NCI-H2171 treated with DMSO at 0.1 percent for 48 hours (cell line): ENCODE measurements at places on chromosomes 5 and 9.

- no peak for DNase-seq
Observed at GRCh38 chr9:5554254-5554653, 43.9 kb downstream of the PDCD1LG2 start.

- DNase-seq = no peak
Observed at GRCh38 chr5:1536322-1536845, 12.6 kb upstream of the LPCAT1 start.

DNA sequence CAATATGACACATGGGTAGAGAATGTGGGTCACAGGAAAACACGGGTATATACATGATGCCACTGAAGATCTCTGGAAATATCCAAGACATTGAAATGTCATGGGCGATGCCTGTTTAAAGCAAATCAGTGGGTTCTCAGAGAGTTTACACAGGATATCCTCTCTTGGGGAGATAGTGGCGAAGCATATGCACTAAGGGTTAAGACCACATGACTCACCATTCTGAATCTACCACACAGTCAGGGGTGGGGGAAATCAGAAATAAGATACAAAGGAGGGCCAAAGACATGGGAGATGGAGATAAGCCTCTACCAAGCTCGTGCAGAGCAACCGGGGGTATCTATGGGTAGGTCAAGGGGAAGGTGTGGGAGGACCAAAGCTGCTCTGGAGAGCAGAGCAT is 58.8 kb downstream of the SH3PXD2B start:
- DNase-seq = no peak

- no peak for DNase-seq
Observed at GRCh38 chr5:37029436-37029835, 152.9 kb downstream of the NIPBL start.

DNA sequence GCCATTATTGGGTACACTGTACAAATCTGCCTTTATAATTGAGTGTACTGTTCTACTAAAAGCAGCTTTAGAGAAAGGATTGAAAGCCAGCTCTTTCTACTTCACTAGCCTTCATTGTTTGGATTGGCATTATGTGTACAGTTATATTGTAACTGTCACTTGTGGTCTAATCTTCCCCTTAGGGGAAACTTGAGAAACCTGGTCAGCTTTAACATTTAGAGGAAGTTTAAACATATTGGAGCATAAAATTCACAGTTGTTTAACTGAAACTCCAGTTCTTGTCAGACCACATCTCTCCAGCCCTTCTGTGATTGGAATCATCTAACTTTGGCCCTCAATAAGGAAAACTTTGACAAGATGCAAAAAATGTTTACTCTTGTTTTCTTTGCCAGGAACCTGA is 24.6 kb downstream of the PIK3R1 start:
- no peak for DNase-seq

DNA sequence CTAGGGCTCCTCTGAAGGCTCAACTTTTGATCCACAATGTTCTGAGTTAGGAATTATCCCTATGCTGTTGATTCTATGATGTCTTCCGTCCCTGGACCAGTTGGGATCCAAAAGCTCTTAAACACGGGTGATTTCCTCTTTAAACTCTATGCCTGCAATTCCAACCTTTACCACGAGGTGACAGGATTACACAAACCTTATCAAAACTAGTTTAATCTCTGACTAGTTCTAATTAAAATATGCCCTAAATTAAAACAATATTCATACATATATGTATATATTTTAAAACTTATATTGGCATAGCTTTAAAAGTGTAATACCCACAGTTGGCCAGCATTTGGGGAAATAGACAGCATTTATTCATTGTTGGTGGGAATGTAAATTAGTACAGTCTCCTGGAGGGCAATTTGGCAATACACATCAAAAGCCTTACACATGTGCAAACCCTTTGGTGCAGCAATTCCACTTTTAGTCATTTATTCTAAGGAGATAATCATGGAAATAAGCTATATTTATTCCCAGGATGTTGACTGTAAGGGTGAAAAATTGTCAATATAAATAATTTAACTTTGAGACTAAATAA is 51.6 kb upstream of the PHYKPL start:
- DNase-seq = no peak

DNA sequence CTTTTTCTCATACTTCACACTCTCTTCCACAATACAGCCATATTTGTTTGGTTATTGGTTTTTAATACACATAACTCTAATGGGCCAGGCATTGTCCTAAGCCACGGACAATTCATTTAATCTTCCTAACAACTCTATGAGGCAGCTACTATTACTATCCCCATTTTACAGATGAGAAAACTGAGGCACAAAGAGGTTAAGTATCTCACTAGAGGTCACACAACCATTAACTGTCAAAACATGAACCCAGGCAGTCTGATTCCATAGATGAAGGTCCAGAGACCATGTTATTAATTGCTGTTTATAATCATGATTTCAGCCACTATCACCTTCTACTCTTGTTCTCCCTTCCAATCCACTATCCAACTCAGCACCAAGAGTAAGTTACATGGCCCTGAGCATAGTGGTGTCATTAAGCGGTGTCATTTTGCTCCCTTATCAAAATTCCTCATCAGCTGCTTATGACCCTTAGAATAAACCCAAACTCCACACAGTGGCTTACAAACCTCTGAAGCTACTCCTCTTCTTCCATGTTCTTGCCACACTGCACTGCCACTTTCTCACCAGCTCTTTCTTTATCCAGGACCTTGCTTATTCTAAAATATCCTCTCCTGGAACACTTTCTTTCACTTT is 22.7 kb downstream of the CLINT1 start:
- no peak for DNase-seq

- no peak for DNase-seq
Observed at GRCh38 chr5:132445640-132445923, 45.0 kb downstream of the IRF1 start.

- DNase-seq = no peak
Observed at GRCh38 chr5:178383301-178383918, 150.8 kb upstream of the PHYKPL start.

GRCh38 chr5:168833936-168834335 is 254.8 kb upstream of the PANK3 start:
- DNase-seq = no peak

DNA sequence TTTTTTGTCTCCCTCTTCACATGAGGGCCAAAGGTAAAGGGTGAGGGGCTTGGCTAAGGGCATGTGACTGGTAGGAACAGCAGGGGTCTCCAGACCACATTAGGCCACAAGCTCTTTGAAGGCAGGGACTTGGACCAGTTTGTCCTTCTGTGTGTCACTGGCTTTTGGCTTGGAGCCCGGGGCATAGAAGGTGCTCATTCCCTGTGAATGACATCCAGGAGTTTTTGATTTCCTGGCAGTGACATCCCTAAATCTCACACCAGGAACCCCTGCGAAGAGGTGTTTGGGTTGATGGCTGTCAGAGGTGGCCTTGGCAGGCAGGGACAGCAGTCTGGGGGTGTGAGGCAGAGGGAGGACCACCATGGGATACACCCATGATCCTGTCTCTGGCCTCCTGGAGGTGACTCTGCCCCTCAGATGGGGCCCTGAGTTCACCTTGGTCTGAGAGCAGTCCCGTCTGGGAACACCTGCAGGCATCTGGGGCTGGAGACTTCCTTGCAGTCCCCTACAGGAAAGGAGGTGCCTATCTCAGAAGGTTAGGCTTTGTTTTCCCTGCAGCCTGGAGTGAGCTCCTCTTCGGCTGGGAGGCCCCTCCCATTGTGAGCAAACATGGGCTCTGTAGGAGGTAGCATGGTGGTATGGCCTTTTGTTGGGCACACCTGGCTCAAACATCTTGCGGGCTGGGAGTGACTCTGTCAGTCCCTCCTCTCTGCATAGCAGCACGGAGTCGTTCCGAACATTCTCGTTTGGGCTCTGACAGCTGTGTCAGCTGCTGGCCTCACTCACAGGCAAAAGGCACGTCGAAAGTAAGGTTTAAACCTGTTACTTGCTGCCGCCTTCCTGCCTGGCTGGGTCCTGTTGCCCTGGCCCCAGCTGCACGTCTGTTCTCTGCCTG is 38.6 kb upstream of the PITX1 start:
- DNase-seq = no peak

DNA sequence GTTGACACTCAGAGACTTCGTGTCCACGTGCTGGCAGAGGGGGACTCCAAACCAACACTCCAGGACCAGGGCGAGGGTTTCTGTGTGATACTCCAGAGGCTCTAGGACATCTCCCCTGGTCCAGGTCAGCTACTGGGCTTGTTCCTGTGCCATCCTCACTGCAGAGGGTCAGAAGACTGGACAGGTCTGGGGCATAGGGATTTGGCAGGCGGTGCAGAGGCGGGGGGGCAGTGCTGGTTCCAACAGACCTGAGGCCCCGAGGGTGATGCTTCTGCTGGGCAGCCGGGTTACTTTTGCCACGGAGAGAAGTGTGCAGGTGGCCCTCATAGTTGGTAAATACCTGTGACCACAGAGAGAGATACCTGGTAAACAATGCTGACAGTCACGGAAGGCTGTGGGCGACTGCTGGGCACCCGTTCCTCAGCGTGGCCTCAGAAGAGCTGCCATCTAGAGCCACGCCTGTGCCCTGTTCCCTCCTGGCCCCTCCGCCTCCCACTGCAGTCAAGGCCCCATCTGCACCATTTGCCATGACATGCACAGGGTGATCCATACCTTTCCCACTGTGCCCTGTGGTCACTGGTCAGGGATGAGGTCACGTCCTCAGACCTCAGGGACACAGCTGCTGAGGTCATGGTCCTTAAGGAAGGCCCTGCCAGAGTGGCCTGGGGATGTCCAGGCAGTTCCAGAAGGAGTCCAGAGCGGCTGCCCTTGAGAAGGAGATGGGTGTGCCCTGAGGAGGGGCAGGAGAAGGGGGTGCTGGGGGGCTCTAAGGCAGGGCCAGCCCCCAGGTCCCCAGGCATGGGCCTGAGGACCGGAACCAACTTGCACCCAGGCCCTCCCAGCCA is 30.0 kb downstream of the TRIP13 start:
- no peak for DNase-seq

DNA sequence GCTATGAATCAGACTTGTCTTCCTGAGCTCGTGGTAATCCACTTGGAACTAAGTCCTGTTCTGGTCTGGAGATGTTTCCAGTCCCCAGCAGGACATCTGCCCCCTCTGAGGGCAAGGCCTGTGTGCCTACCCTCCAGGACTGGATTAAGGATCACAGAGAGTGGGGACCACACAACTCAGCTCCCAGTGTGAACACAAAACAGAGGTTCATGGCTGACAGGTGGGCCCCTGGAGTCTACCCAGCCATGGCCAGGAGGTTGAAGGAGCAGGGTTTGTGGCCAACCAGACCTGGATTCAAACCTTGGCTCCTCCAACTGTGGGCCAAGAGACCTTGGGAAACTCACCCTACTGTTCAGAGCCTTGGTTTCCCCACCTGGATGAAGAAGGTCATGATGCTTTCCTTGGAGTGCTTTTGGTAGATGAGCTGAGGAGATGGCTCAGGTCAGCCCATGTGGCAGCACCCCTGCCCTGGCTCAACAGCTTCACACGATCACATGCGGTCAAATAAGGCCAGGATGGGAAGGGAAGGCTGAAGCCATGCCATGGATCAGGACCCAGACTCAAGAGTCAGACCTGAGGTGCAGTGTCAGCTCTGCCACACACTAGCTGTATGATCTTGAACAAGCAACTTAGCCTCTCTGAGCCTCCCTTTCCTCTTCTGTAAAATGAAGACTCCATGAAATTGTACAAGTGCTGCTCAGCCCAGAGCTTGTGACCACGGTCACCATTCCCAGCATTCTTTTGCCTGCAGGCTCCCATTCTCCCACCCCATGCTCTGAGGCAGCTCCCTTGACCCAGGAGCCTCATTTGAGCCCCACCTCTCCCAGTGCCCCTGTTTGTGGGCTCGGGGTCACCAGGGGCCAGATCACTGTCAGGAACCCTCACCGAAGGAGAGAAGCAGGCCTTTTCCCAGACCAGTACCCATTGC is 27.3 kb upstream of the ANGPTL2 start:
- DNase-seq = no peak

- no peak for DNase-seq
Observed at GRCh38 chr5:143128412-143129071, 274.9 kb downstream of the NR3C1 start.

GRCh38 chr5:33801292-33801691 is 90.5 kb downstream of the ADAMTS12 start:
- no peak for DNase-seq

- no peak for DNase-seq
Observed at GRCh38 chr9:134852906-134853654, 27.5 kb upstream of the FCN2 start.

GRCh38 chr9:125509476-125509875 is 197.5 kb downstream of the MAPKAP1 start:
- peak; percentile 74 for DNase-seq

DNA sequence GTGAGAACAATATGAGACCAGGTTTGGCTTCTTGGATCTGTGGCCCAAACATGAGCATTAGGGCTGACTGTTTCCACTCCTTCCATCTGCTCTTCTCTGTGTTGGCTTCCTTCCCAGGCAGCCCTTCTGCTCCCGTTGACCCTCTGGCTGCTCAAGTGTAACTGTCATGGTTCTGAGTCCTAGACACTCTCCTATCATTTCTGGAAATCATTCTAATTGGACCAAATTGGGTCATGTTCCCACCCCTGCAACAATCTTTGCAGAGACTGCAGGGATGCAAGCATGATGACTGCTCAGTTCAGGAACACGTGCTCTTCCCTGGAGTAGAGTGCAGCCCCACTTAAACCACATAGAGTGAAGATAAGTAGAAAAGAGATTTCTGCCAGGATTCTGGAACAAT is 741.4 kb downstream of the TAF11L14 start:
- peak; percentile 100 for DNase-seq

- DNase-seq = peak; percentile 93
Observed at GRCh38 chr9:128656416-128657343, at the start of gene DYNC2I2. TSS of gene DYNC2I2 (minus strand) at chr9:128656847. CDS start at chr9:128656726, 121 bp downstream.

GRCh38 chr5:84119252-84119651 is 265.4 kb downstream of the EDIL3 start:
- no peak for DNase-seq

GRCh38 chr5:127409921-127410675 is 107.3 kb upstream of the PRRC1 start:
- no peak for DNase-seq

DNA sequence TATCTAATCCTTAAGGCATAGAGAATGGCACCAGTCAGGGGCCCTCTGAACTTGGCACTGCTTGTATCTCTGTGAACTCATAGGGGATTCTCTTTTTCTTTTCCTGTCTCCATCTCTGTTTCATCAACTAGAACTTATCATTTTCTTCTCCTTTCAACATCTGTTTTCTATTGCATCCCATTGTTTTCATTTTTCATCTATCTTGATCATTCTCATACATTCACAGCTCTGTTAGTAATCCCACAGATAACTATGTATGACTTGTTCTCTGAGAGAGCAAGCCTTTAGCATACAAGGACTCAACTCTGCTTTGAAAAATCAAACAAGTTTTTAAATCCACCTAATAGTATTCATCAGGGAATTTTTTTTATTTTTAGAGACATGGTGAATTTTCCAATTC is 264.3 kb downstream of the ARRDC3 start:
- no peak for DNase-seq

DNA sequence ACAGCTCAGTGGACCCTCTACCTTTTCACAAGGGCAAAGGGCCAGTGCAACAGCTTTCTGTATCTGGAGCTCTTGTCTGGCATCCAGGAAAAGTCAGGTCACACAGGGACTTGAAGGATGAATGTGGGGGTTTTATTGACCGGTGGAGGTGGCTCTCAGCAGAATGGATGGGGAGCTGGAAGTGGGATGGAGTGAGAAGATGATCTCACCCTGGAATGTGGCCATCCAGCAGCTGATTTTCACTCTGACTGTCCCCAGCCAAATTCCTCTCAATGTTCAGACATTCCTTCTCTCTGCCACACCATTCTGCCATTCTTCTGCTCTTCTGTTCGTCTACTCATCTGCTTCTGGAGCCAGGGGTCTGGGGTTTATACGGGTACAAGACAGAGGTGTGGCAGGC is 1119.9 kb downstream of the TAF11L14 start:
- no peak for DNase-seq
